ENCODE measurements at places on chromosomes 1 and 21.

DNA sequence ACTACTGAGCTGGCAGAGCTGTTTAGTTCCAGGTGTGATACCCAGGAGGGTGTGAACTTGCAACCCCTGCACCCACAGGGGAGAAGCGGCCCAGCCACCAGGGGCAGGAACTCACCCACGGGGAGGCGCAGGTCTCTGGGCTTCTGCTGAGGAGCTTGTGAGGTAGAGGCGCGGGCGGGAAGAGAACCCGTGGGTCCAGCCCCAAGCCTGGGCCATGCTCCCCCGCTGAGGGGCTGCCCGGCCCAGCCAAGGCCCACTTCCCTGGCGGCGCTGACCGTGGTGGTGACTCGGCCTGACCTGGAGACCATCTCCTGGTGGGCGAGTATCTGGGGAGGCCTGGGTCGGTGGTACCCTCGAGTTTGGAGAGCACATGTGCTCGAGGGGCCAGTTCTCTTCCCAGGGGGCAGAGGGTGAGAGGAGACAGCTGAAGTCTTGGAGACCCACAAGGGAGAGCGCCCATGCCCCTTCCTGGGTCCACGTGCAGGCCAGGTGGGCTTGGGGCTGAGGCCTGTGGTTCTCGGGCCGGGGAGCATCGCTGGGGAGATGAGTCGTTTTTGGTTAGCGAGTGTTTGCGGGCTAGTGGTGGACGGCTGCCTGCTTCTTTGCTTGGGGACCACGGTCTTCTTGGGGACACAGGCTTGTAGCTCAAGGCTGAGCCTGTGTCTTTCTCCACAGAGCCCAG is 28.4 kb upstream of the EDN2 start:
- no peak for DNase-seq

- peak; percentile 15 for DNase-seq
Observed at GRCh38 chr1:42319128-42319851, 15.7 kb downstream of the FOXJ3 start.

GRCh38 chr1:29120947-29121485 is 2.7 kb downstream of the TMEM200B start:
- DNase-seq = peak; percentile 69

DNA sequence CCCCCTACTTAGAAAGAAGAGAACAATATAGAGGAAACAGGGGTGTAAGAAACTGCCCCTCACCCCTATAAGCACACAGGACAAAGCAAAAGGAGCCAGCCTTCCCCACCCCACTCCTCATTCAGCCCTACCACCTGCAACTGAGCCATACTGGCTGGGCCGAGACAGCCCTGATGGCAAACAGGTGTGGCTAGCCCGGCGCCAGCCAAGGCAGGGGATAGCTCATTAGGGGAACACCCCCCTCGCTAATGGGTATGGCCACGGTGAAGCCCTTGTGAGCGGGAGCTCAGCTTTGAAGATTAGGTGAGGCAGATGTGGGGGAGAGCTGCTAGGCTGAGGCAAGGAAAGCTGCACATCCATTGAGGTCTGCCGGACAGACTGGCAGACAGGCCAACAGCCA is 65.5 kb downstream of the ERI3 start:
- no peak for DNase-seq

- DNase-seq = no peak
Observed at GRCh38 chr1:29284286-29284960, 48.1 kb downstream of the PTPRU start.

GRCh38 chr1:88291611-88292354 is 392.3 kb upstream of the PKN2 start:
- no peak for DNase-seq

GRCh38 chr1:228794173-228794572 is 58.9 kb downstream of the RHOU start:
- DNase-seq = peak; percentile 33

- DNase-seq = no peak
Observed at GRCh38 chr1:224707843-224708725, 92.0 kb downstream of the CNIH3 start.

DNA sequence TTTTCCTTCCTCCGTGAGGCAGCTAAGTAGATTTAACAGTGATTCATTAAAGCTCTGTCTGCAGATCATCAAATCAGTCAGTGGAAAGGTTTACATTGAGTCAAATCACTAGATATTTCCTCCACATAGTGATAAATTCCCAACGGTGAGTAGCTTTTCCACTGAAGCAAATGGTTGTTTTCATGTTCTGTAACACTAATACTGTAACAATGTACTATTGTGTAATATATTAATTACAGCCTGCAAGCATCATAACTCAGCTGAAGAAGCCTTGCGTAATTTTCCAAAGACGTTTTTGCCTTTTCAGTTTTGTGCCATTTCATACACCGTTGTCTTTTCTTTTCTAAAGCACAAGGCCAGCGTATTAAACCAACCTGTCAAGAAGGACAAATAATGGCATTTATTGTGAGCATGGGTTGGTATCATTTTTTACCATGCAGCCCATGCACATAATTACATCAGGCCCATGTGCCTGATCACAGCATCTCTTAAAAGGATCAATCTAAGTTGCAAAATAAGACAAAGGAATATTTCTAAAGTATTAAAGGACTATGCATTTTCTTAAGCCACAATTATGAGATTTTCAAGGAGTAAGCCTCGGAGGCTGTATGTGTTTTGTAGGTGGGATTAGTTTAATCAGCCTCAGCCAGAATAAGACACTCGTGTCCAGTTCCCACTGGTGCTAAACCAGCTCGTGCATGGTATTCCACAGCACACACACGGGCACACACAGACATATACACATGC is 16.7 kb upstream of the PDE9A start:
- no peak for DNase-seq

All from CD4-positive, alpha-beta T cell treated with Interleukin-12 subunit alpha and Interleukin-12 subunit beta, for 1 hour (primary cell).